H9 (cell line): ENCODE measurements at places on chromosomes 13 and 19. TPM values are rescaled to one million over a fixed set of nuclear protein-coding genes. Genes with fewer than 3 reads are reported as not detected.
A peak's percentile ranks its signal among the peaks of the same experiment; 100 is the strongest.

The ZNF763 gene
- total RNA-seq = 0.77 and 1.3 TPM in 2 replicates

The ZNF443 gene
- 9.4 TPM in 2 replicates for total RNA-seq

The MOB3A gene
- total RNA-seq = 11.5 and 13.3 TPM in 2 replicates

The SYCN gene
- total RNA-seq = not detected in 2 replicates

The CYP4F22 gene
- total RNA-seq = not detected in 2 replicates

The ZNF506 gene
- total RNA-seq = 2.0 and 3.0 TPM in 2 replicates

The KIR3DL1 gene
- total RNA-seq = not detected in 2 replicates

The NCAN gene
- 1.5 and 1.6 TPM in 2 replicates for total RNA-seq

The WASF3 gene
- total RNA-seq = 20.7 and 22.2 TPM in 2 replicates

DNA sequence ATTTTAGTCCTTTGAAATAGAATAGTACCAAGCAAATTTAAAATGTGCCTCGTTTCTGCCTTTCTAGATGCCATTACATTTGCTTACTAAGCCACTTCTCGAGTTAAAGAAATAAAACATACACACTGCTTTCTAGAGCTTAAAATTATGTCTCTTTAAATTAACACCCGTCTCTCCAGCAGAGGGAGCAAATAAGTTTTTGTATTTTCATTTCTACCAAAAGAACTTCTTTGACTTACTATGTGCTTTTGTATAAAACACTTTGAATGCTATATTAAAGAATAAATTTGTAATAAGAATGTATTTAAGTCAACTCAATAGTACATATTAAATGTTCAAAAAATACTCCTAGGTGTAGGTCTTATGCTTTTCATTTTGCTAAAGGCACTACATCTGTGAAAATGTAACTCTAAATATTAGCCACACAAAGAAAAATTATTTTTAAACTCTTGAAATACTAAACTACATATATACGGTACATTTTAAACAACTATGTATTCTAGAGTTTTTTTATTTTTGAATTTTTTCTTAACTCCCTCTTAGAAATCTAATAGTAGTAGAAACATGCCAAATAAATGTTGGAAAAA, 269.3 kb upstream of the MIR17HG start:
- no peak for DNase-seq

DNA sequence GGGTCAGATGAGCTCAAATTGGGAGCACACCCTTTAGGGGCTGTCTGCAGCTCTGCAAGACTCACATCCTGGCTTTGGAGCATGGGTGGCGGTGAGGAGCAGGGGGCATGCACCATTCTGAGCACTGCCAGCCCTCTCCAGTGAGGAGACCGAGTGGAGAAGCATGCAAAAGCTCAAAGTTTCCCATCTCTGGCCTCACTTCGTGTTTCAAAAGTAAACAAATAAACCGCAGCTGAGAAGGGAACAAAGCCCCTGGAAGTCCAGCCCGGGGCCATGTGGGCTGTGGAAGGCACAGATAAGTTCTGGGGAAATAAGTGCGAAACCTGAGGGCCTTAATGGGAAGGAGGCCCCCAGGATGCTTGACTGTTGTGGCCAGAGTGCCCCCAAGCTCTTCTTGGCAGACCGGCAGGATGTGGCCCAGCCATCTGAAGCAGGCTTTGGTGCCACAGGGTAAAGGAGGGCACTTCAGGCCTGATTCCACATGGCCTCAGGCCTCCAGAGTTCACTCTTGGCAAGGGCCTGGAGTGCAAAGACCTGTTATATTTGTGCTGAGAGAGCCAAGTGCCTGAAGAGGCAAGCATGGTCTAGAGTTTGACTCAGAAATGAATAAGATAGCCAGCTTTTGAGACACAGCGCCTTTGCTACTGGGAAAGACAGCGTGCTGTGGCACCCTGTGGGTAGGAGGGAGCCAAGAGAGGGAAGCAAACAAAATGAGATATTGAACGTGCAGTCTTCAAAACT, 1.2 kb downstream of the MEDAG start:
- DNase-seq = no peak

- no peak for DNase-seq
Measured at GRCh38 chr13:91554101-91554500, 155.7 kb downstream of the GPC5 start.

- DNase-seq = no peak
Measured at GRCh38 chr13:73335210-73335609, 276.4 kb downstream of the KLF5 start.

DNA sequence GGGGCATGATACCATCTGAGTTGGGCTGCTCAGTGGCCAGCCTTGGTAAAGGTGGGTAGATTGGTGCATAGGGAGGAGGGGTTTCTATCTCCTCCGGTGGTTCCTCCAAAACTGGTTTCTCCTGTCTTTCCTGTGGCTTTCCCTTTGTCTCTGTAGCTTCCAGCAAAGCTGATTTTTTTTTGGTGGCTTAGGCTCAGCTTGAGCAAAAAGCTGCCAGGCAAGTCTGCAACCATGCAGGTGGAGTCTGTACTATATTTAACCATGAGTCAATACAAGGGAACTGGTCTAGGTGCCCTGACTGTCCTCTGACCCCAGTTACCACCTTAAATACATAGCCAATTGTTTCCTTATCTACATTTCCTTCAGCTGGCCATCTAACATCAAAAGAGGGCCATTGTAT, 64.0 kb upstream of the ZNF681 start:
- no peak for DNase-seq

DNA sequence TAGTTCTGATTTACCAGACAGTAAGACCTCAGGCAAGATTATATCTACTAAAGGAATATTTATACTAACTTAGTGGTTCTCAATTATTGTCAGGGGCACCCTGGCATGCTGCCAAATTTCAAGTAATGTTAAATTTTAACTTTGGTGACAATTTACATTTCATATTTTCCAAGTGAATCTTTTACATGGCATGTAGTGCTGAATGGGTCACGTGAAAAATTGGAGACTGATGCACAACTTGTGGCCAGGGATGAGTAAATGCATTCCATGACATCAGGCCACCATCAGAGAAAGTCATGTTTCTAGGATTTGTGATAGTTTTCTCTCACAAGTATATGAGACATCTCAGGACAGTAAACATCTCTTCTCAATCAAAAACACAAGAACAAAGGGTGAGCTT, 202.6 kb upstream of the SOX21 start:
- no peak for DNase-seq

DNA sequence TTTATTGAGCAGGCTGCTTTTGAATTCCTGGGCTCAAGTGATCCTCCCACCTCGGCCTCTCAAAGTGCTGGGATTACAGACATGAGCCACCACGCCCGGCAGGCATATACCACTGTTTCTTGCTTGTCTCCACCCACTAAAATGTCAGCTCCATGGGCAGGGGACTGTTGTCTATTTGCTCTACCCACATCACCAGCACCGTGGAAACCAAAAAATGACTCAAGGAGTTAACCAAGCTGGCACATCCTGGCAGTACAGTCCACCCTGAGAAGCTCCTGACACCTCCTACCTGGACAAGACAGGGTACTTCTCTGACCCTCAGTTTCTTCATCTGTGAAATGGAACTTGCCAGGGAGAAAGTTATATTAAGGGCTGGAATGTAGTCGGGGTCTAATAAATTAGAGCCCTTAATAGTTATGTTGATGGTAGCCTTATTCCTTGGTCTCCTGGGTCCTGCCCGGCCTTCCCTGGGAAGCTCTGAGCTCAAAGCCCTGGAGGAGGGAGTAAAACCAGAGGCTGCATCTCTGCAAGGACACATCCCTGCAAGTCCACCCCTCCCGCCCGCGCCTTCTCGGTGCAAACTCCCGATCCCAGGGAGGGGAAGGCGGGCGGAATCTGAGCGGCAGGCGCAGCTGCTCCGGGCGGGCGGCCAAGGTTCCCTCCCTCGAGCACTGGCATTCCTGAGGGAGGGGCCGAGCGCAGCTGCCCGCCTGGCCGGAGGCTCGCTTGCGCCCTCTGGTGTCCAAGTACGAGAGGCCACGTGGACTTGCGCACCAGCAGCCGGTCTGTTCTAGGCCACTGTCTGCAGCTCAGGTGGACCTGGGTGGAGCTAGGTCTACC, 14.1 kb downstream of the RDH8 start:
- peak; percentile 98 for DNase-seq

GRCh38 chr13:44842158-44842557, 147.1 kb downstream of the NUFIP1 start:
- no peak for DNase-seq

DNA sequence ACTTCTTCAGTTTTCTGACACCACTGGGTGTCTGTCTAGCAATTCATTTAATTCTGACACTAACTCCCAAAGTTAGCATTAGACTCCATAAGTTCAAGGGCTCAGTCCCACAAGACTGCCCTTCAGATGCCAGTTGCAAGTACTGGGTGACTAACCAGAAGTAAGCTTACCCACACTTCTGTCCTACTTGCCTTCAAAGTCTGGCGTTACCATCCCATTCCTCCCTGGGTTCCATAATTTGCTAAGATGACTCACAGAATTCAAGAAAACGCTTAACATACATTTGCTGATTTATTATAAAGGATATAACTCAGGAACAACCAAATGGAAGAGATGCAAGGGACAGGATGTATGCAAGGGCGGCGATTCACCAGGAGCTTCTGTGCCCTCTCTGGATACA, 45.5 kb upstream of the NPAS1 start:
- no peak for DNase-seq

GRCh38 chr13:21573920-21574712, 29.9 kb downstream of the MICU2 start:
- DNase-seq = no peak

DNA sequence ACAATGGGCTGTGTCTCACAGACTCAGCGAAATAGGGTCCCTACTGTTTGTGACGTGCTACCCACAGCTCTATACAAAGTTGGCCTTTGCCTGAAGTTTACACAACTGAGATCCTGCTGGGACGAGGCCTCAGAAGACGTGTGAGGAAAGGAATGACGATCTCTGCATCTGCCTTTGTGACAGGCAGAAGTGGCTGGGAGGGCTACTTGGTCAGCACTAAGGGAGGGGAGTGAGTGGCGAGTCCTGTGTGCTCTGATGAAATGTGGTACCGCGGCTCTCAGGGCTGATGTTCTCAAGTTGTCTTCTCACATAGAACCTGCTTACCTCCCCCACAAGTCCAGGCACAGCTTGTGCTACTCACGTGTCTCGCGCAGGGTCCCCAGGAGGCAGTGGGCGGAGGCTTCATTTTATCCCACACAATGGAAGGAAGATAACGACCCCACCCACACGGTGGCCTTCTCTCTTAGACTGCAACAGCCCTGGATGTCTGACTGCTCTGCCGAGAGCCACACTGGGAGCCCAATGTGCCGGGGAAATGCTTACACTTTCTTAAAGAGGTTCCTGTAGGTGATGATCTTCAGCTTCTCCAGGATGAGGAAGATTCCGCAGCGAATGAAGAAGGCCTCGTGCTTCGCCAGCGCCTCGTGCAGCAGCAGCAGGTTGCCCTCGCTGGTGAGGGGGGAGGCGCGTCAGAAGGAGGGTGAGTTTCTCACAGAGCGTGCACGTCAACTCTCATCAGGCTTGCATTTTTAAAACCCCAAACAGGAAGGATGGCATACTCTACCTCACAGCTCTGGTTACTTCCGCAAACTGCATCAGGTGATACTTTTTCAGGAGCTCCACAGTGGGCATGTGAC, 21.2 kb downstream of the PROZ start:
- no peak for DNase-seq

DNA sequence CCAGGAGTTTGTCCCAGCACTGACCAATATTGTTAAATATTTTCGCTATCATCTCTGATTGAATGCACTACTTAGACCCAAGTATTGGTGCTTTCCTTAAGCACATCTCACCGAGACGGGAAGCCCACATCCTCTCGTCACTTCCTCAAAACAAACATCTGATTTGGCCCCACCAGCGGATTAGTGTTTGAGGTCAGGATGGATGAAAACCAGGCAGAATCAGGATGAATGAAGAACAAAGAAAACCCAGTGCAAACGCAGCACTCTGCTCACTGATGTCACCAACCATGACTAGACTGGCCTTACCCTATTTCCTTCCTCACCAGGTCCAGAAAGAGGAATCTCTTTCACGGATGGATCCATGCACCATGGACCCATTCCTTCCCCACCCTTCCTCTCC, 6.0 kb downstream of the PLAUR start:
- DNase-seq = no peak

DNA sequence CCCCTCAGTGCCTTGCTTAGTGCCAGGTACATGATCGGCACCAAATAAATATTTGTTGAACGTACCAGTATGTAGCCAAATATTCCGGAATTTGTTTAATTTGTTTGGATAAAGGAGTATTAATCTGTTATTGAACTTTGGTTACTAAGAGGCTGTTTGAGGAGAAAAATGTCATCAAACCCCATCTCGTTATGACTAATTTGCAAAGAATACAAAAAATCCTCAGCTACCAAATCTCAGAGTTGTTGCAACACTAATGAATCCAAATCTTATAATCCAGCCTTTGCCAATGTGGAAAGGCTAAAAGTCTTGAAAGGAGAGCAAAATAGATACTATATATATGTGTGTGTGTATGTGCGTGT, 79.5 kb downstream of the KLF5 start:
- DNase-seq = no peak

DNA sequence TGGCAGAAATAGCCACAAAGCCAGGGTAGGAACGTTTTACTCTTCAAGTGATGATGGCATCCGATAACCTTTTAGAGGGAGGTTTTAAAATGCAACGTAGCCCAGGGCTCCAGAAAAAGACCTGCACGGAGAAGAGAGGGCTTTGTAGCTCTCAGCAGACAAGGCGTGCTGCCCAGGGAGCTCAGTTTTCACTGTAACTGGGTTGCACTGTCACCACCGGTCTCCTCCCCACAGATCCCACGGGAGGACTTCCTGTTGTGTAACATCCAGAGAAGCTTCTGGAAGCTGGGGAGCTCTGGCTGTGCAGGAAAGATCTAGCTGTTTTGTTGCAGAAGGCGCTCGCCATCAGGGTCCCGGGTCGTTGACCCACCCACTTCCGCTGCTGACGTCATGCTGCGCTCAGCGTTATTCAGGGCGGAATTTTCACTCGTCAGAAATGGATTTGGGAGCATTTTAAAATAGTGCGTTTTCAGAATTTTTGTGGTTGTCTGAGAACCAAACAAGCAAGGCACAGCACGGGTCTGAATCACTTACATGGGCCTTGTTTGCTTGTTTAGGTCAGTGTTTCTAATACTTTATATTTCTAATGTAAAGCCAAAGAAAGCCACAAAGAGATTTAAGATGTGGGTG, 50.8 kb downstream of the ATP11A start:
- DNase-seq = no peak
